CD4-positive, alpha-beta T cell treated with Interferon alpha-2 for 1 hour (primary cell): ENCODE measurements at places on chromosomes 6 and 20.
A peak's percentile ranks its signal among the peaks of the same experiment; 100 is the strongest.

DNA sequence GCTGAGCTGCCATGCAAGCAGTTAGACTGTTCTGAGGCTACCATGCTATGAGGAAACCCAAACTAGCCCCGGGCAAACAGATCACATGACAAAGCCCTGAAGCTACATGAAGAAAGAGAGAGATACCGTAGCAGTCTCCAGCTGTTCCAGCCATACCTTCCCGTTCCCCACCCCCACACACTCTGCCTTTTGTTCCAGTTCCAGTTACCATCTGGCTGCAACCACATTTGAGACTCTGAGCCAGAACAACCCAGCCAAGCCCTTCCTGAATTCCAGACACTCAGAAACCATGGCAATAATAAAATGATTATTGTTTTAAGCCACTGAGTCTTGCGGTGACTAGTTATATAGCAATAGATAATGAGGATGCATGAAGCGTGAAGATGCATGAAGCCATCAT is 28.3 kb downstream of the RIN2 start:
- no peak for DNase-seq

DNA sequence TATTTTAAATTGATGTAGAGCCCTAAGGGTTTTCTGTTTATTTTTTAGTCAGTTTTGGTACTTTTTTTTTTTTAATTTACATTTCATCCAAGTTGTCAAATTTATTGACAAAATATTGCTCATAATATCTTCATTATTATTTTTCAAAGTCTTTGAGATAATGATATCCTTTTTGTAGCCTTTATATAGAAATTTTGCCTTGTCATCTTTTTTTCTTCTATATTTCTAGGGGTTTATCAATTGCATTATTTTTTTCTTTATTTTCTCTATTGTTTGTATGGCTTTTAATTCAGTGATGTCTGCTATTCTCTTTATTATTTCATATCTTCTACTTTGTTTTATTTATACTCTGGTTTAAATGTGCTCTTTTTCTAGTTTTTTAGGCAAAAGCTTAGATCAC is 863.0 kb upstream of the GJE1 start:
- no peak for DNase-seq

DNA sequence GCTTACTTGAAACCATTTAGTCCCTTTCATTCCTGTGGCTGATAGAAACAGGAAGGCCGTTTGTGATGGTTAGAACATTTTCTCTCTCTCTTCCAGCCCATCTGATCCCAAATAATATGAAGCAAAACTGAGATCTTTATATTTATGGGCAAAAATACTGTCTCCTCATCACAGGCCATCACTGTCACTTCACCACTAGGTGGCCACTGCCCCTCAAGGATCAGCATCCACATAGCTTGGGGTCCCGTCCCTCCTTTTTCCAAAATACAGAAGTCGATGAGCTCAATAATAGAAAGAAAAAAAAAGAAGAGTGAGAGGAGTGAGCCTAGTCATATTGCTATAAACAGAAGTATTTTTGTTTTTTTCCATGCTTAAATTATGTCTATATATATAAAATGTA is 46.4 kb upstream of the LAMP5 start:
- no peak for DNase-seq

DNA sequence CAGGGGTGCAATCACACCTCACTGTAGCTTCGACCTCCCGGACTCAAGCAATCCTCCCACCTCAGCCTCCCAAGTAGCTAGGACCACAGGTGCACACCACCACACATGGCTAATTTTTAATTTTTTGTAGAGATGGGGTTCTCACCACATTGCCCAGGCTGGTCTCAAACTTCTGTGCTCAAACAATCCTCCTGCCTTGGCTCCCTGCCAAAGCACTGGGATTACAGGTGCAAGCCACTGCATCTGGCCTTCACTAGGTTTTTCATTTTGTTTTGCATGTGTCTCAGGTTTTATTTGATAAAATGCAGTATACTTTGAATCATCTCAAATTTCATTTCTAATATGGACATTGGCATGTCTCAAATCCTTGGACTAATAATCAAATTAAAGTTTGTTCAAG is 98.7 kb downstream of the SLC16A10 start:
- no peak for DNase-seq

- DNase-seq = no peak
Measured at GRCh38 chr20:18981962-18982539, 168.5 kb downstream of the SCP2D1 start.

- DNase-seq = peak; percentile 13
Measured at GRCh38 chr6:69795469-69796072, 1.2 kb downstream of the LMBRD1 start.

DNA sequence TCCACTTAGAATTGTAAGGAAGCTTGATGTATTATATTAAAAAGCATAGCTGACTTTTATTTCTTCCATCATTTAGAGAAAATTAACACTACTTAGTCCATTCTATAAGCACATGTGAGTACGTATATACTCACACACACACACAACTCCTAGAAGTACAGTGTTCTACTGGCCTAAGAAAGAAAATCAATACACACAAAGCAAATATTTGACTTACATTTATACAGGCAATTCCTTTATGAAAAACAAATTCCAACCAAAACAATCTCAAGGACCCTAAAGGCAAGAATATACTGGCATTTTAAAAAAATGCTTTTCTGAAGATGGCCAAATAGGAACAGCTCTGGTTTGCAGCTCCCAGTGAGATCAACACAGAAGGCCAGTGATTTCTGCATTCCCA is 71.9 kb downstream of the NRSN1 start:
- DNase-seq = no peak

- no peak for DNase-seq
Measured at GRCh38 chr6:13560651-13561044, 13.8 kb upstream of the SIRT5 start.

GRCh38 chr20:62368976-62369814 is 2.1 kb upstream of the LAMA5 start:
- no peak for DNase-seq

DNA sequence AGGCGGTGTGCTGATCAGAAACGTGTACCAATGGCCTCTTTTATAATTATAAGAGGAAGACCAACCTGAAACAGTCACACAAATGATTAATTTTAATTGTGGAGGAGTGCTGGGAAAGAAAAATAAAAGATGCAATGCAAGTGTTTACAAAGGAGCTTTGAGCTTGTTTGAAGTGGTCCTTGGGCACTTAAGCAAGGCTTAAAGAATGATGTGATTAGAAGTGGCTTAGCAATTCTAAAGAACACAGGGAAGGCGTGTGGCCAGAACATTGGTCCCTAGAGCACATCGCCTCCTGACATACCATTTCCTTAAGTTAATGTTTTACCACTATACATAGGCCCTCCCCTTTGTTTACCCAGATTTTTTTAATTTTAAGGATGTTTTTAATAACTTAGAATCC is 26.1 kb downstream of the PTPN1 start:
- no peak for DNase-seq

GRCh38 chr20:653110-653589 is at the start of gene SRXN1:
Gene SRXN1 (minus strand): TSS chr20:653200. CDS start chr20:653185, 15 bp downstream.
- DNase-seq = peak; percentile 86

DNA sequence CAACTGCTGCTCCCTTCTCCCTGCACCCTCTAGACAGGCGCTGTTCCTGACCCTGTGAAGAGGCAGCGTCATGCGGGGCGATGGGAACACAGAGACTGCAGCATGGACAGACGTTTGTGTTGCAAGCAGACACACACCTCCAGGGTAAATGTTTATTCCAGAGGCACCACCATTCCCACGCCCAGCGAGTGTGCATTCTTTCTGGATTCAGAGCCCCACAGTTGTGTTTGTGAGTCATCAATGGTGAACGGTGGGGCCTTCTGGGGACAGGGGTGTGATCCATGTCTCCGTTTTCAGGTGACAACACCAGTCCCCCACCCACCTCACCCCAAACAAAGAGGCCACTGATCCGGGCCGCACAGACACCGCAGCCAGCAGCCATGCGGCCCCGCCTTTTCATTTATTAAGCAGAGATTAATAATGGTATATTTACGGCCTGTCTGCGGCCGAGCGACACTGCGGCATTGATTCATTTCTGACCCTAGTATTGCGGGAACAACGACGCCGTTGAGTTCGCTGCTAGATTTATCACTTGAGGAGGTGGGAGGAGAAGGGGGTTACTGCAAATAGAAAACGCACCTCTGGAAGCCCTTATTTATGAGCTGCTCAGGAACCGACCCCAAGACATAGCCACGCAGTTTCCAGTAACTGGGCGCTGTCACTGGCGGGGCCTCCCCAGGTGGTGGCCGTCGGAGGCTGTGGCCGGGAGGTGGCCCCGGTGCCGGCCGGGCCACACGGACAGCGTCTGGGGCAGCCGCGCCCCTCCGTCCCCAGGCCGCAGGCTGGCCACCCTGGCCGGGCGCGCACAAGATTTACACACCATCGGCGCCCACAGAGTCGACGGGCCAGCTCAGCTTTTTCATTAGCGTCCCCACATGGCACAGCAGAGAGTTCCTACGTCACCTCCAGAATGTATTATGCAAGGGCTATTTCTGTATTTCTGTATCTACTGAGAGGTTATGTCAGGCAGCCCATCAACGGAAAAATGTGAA is 367.6 kb downstream of the THBS2 start:
- DNase-seq = no peak

DNA sequence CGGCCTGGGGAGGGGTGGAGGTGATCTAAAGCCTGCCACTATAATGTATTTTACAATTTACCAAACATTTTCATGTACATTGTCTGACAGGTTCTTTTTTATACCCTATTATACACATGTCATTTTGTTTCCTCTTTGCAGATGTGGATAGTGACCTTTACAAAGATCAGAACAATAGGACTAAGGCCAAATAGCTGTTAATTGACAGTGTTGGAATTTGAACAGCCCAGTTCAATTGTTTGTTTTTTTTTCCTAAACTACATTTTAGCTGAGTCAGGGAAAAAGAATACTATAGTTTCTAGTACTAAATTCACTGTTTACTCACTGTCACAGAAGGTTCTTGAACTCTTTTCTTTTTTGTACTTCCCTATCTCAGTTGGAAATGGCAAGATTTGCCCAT is 40.2 kb downstream of the PGM3 start:
- no peak for DNase-seq

GRCh38 chr6:89940225-89941027 is 46.2 kb downstream of the GJA10 start:
- DNase-seq = peak; percentile 75

- no peak for DNase-seq
Measured at GRCh38 chr6:159686703-159687102, 6.3 kb downstream of the SOD2 start.

DNA sequence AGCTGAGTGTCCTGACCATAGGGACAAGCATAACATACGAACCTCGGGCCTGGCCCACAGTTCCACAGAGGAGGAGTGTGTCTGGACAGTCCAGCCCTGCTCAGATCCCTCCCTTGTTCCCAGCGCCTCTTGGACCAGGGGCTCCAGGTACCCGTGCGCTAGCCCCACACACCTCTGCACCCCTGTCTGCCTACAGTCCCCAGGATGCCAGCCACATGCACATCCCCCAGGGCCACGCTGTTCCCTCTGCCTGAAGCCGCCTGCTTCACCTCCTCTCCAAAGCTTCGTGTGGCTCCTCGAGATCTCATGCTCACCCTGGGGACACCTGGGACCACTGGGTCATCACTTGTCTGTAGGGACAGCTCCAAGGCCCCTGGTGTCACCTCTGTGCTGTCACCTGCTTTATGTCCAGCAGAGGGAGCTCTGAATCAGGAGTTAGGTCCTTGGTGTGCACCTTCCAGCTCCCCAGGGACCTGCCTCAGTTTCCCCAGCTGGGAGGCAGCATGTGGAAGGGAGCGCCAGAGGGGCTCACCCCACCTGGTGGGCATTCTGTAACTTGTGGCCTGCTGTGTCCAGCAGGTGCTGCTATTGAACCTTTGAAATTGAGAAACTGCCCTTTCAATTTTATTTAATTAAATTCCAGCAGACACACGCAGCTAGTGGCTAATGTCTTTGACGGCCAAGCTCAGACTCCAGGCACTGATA is 7.3 kb upstream of the YTHDF1 start:
- DNase-seq = no peak

- DNase-seq = no peak
Measured at GRCh38 chr6:170025341-170025911, 265.5 kb downstream of the DLL1 start.

DNA sequence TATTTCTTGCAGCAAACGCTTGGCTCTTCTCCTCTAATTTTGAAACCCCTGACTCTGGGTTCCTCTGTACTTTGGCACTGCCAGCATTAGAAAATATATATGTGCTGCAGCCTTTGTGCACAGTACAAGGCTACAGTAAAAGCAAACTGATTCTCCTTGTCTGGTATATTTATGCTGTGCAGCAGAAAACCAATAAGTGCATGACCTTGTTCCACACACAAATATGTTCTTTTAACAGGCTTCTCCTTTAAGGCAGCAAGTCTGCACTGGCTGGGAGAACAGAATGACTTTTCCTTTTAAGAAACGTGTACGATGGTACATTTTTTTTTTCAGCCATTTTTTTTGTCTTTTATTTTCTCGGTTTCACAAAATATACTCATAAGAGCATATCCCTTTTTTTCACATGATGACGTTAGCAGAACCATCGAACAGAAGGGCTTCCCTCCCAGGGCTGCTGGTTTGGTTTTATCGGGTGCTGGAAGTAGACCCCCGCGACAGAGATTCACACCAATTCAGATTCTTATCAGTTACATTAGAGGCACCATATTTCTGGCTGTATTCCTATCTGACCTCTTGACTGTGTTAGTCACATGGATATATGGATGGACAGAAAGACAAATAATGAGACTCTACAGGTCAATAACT is 129.9 kb upstream of the ARID1B start:
- no peak for DNase-seq

GRCh38 chr6:6984585-6985366 is 123.0 kb upstream of the RREB1 start:
- no peak for DNase-seq

GRCh38 chr6:21073318-21073839 is 520.2 kb upstream of the SOX4 start:
- DNase-seq = no peak

GRCh38 chr20:440636-441035 is 21.7 kb downstream of the TBC1D20 start:
- no peak for DNase-seq

- no peak for DNase-seq
Measured at GRCh38 chr6:46000905-46001304, 14.8 kb downstream of the CLIC5 start.

DNA sequence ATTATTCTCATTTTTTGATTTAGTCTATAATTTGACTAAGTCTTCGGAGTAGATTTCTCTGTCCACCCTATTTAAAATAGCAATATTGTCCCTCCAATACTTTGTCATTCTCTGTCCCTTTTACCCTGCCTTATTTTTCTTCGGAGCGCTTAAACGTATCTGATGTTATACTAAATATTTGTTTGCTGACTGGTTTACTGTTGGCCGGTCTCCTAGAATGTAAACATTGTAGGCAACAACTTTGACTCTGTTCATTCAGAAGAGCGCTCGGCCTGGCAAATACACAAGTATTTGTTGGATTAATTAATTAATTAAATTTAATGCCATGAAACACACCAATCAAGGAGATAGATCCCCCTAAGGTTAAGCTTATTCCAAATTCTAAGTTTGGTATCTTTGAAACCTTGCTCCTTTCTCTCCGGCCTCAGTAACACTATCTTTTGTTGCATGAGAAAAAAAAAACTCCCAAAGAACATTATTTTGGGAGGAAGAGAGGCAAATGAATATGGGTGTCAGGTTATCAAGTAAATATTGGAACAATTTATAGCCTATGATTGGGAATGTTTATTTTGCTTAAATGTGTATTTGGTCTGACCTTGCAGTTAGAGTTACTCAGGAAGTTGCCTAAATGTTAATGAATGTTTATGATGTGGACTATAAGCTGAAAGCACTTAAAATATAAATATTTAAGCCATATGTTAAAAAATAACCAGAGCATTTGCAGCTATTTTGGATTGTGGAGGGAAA is 231.1 kb downstream of the SOX4 start:
- DNase-seq = no peak

GRCh38 chr6:37168163-37168758 is 1.7 kb upstream of the PIM1 start:
- DNase-seq = no peak
